ENCODE measurements at places on chromosomes 7 and 10.

- no peak for DNase-seq
Observed at GRCh38 chr7:26186364-26187311, 13.9 kb downstream of the HNRNPA2B1 start.

GRCh38 chr7:55214707-55215106 is 150.4 kb upstream of the LANCL2 start:
- no peak for DNase-seq

GRCh38 chr10:13528875-13529713 is at the start of gene BEND7:
Gene BEND7 (minus strand): TSS chr10:13529014. CDS start chr10:13528533, 481 bp downstream.
- no peak for DNase-seq

- no peak for DNase-seq
Observed at GRCh38 chr7:92737706-92738105, 98.7 kb downstream of the CDK6 start.

Data from NCI-H2081 (cell line).